ENCODE measurements at places on chromosomes 2 and 18.

GRCh38 chr2:210259687-210260086 lies 34.4 kb upstream of the ACADL start:
- DNase-seq: no peak

DNA sequence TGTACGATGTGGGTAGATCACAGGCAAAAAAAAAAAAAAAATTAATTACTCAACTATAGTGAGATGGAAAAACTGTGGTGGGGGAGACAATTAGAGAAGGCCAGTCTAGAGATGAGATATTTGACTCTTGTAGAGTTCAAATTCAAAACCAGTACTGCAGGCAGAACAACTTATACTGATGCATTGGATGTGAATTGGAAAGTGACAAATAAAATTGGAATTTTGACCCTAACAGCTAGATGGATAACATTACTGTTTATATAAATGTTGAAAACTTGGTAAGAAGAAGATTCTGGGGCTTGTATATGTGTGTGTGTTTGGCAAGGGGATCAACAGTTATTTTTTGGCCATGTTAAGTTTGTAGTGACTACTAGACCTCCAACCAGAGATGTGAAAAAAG lies 256.9 kb downstream of the RND3 start:
- no peak for DNase-seq

- peak; percentile 20 for DNase-seq
Observed at GRCh38 chr2:130355172-130355577, 681 bp upstream of the PTPN18 start.

DNA sequence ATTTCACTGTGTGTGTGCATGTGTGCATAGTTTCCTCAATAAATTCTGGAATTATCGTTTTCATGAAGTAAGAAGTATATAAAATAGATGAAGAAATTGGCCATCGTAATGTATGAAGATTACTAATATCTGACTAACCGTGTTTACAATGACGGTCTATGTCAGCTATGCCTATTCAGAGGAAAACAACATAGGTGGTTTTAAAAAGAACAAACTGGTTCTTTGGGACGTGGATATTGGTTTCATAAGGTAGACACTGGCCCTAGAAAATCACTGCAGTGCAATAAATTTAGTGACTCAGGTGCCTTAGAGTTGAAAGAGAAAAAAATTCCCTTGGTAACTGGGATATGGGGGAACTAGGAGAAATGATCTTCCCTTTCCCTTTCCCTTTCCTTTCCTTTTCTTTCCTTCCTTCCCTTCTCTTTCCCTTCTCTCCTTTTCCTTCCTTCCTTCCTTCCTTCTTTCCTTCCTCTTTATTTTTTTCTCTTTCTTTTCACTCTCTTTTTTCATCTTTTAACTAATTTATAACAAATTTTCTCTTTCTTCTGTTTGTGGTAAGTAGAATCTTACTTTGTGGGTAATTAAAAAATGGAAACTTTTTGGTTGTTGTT lies 36.4 kb downstream of the MAP2 start:
- no peak for DNase-seq

- no peak for DNase-seq
Observed at GRCh38 chr18:10562773-10563160, 36.9 kb downstream of the NAPG start.

GRCh38 chr2:160367887-160368286 lies 125.7 kb downstream of the RBMS1 start:
- no peak for DNase-seq

DNA sequence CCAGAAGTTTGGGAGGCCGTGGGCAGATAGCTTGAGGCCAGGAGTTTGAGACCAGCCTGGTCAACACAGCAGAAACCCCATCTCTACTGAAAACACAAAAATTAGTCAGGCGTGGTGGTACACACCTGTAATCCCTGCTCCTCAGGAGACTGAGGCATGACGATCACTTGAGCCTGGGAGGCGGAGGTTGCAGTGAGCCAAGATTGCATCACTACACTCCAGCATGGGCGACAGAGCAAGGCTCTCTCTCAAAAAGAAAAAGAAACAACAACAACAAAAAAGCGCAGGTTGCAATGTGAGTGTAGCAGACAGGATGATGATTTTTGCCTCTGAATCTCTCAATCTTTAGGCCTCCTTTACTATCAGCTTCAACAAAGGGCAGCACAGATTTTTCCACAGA lies 2.7 kb upstream of the USP14 start:
- no peak for DNase-seq

GRCh38 chr2:47598476-47598875 lies 184.5 kb upstream of the MSH6 start:
- no peak for DNase-seq

- no peak for DNase-seq
Observed at GRCh38 chr2:182605166-182605565, 110.9 kb upstream of the DNAJC10 start.

DNA sequence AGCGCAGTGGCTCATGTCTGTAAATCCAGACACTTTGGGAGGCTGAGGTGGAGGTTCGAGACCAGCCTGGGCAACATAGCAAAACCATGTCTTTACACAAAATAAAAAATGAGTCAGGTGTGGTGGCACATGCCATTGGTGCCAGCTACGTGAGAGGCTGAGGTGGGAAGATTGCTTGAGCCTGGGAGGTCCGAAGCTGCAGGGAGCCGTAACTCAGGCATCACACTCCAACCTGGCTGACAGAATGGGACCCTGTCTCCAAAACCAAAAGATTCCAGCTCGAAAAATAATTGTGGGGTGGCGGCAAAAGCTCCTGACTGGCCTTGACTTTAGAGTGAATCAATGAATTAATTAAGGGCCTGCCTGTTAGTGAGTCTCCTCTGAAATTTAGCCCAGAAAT lies 1.2 kb upstream of the ALPP start:
- no peak for DNase-seq

- no peak for DNase-seq
Observed at GRCh38 chr2:111665551-111666116, 218.4 kb downstream of the ANAPC1 start.

DNA sequence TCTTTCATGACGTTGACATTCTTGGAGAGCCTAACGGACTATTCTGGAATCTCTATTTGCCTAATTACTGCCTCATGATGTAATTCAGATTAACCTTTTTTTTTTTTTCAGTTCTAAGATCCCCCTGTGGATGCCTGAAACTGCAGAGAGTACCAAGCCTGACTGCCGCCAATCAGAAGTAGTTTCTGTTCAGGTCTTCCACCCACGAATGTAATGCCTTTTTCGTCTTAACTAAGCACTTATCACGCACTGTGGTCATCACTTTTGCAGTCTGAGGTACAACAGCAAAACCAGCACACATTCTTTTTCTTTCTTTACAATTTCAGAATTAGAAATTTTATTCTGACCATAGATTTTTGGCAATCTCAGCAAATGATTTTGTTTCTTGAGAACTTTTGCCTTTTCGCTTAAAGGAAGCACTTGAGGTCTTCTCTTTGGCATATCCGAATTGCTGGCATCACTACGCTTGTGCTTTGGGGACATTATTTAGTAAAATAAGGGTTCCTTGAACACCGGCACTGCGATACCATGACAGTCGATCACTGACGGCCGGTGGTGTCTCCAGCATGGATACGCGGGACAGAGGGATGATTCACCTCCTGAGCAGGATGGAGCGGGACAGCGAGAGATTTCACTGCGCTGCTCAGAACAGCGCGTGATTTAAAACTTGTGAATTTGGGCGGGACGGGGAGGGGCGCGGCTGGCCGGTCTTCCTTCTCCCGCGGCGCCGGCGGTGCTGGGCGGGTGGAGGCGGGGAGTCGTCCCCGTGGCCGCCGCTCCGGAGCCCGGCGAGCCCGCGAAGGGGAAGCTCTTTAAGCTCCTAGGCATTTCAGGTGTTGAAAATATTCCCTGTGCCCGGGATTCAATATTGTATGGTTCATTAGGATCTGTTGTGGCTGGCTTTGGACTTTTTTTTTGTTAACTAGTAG lies 32.0 kb upstream of the GPR55 start:
- DNase-seq: peak; percentile 41

GRCh38 chr2:191441496-191442214 lies 196.5 kb downstream of the MYO1B start:
- DNase-seq: no peak

- no peak for DNase-seq
Observed at GRCh38 chr2:162646794-162647193, 191.8 kb downstream of the KCNH7 start.

DNA sequence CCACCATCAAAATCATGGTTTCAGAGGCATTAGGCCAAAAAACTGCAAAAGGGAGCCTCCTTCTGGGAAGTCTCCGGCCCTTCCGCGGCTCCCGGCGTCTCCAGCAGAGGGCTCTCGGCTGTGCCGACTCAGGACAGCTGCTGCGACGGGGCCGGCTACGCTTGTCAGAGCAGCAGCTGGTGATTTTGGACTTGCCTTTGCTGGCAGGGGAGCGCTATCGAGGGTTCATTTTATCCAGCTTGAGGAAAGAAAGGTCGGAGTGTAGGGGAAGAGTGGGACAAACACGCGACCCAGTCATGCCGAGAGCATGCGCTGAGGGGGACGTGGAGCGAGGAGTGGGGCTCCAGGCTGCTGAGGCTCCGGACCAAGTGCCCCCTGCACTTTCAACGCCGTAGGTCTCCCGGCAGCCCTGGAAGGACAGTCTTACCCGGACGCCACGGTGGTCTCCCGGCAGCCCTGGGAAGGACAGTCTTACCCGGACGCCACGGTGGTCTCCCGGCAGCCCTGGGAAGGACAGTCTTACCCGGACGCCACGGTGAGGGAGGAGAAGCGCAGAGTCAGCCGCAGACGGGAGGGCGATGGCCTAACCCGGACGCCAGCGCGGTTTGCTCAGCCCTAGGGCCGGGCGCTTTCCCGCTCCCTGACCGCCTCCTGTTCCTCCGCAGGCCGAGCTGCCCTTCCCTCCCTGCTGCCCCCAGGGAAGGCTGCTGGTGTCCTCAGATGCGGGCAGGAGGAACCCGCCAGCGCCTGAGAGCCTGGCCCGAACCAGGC lies 21.7 kb downstream of the DDX18 start:
- peak; percentile 81 for DNase-seq

- DNase-seq: no peak
Observed at GRCh38 chr2:117071556-117072102, 742.9 kb upstream of the DDX18 start.

DNA sequence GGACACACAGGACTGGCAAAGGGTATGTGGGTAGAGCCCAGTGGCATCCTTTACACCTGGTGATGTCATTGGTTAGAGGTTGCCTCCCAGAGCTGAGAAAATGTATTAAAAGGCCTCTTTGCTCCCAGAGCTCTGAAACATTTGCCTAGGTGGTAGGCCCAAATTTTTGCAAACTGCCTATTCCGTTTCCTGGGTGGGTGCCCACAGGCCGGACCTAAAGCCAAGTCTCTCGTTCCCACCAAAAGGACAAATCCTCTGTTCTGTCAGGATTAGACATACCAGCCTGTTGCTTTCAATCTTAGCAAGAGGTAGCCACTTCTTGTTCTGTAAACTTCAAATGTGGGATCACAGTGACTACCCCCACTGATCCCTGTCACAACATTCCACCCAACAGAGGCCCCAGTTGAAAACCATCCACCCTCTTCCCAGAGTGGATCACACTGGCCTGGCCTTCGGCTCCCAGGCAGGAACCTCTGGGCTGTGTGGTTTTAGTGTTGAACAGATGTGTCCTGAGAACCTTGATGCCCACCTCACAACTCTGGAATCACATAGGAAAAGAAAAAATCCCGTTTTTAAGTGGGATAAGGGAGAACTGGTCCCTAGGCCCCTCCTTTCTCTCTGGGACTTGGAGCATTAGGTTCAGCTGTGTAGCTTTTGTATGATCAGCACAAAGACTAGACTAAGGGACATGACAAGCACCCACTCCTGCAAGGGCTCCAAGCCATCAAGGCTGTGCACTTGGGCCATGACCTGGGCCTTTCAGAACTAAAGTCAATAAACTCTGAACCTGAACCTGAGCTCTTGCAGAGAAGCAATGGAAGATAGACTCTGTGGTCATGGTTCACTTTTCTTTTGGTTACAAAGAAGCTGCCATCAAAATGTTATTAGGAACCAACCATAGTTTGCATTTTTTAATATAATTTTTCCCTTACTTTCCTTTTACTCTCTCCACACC lies 211.3 kb downstream of the CYP26B1 start:
- no peak for DNase-seq

GRCh38 chr2:26561376-26561775 lies 79.8 kb downstream of the CIB4 start:
- no peak for DNase-seq

- peak; percentile 13 for DNase-seq
Observed at GRCh38 chr2:206323486-206323885, 49.0 kb downstream of the ZDBF2 start.

DNA sequence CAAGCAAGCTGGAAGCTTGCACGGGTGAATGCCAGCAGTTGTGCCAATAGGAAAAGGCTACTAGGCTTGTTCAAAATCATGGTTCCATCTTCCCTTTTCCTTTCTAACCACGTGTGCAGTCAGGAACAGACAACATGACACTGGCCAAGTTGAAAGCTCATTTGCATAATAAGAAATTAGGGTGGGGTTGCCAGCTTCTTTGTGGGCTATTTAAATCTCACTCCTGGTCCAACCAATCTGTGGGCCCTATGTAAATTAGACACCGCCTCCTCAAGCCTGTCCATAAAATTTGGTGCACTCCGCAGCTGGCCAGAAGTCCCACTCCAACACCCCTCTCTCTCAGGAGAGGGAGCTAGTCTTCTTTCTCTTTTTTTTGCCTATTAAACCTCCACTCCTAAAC lies 1948.4 kb upstream of the PIK3C3 start:
- DNase-seq: no peak

GRCh38 chr2:191626497-191627151 lies 51.3 kb upstream of the NABP1 start:
- no peak for DNase-seq

GRCh38 chr2:16249246-16250055 lies 309.1 kb downstream of the MYCN start:
- no peak for DNase-seq

DNA sequence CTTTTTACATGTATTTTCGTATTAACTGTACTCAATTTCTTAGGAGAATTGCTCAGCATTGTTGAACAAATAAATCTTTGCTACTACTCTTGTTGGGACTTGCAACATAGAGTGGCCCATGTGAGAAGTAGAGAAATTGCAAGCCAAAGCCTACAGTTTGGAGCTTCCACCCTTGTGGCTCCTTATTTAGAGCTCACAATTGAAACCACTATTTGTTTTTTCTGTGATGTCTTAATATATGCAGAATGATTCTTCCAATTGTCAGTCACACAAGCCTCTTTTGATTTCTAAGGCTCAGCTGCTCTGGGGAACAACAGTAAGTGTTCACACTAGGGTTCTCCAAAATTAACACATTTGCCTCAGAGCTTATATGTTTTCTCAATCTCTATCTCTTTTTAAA lies 60.2 kb upstream of the GALNT13 start:
- no peak for DNase-seq

DNA sequence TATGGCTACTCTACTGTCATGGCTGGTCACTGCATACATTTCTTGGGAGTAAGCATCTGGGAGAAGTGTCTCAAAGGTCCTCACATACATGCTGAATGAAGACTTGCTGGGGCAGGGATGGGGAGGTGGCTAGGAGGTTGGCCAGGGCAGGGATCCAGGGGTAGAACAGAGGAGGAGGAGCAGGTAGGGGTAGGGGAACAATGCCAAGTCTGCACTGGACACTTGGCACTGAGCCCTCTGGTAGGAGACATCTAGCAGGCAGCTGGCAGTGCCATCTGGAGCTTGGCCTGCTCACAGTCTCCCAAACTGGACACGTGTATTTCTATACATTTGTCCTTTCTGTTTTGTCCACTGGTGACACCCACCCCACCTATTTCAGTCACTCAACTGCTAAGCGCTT lies 62.7 kb upstream of the REV1 start:
- no peak for DNase-seq

GRCh38 chr2:189454009-189454408 lies 12.7 kb downstream of the WDR75 start:
- no peak for DNase-seq
